Thymus (tissue), 14 donors: ENCODE measurements at places on chromosomes 11 and 22.

DNA sequence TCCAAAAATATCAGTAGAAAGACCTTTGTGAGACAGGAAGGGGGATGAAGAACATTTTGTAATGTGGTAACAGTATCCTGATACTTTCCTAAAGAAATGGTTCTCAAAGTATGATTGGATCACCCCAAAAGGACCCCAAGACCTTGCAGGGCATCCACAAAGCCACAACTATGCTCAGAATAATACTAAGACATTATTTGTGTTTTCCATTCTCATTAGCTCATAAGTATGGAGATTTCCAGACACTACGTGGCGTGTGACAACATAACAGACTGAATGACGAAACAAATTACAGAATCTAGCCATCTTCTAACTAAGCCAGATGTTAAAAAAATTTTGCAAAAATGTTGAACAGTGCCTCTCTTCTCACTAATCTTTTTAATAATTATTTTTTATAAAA, 24.9 kb downstream of the CHEK2 start:
- no peaks in the 10 kb centered on the region for H3K4me1 ChIP-seq
- no peaks in the 10 kb centered on the region for H3K27me3 ChIP-seq
- DNase-seq, result no peak
- H3K27ac ChIP-seq, result no peak overlapping the region

DNA sequence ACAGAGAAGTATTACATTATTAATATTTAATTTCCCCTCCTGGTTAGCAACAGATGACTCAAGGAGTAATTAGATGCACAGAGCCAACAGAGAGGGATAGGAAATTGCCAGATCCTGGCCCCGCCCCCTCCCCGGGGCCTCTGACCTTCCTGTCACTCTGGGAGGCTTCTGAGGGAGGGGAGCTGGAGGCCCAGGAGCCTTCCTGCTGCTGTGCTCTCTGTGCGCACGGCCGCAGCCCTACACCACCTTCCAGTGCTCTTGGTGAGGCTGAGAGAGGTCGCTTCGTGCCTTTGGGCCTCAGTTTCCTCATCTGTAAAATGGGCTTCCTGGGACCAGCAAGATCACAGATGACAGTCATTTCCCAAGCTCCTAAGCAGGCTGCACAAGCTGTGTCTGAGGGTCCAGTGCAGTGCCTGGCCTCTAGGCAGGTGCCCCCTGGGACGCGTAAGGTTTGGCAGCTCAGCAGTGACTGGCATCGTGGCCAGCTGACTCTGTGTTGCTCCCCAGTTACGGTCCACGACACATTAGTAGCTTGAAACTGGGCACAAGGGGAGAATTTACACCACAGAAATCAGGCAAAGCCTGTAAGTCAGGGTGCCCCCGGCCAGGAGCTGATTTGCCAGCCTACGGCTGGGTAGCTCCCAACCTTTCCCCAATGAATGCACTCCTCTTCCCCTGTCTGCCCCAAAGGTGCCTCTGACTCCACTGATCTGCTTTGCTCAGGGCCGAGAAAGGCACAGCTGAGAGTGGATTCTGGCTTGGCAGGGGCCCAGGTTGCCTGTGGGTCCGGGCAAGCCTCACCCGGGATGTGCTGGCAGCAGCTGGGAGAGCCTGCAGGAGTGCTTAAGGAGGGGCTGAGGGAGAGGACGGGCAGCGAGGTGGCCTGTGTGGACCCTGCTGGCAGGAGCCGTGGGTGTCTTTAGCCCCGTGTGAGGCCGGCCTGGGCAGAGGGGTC, 2.3 kb downstream of the ADORA2A start:
- H3K27me3 ChIP-seq, result no peaks in the 10 kb centered on the region
- H3K36me3 ChIP-seq, result peaks cover 20% of the 10 kb centered on the region
- peak overlapping the region; percentile 87 for H3K4me3 ChIP-seq
- H3K27ac ChIP-seq, result peak overlapping the region; percentile 86
- H3K4me1 ChIP-seq, result peaks cover 99% of the 10 kb centered on the region

GRCh38 chr22:19438298-19438697, 6.0 kb downstream of the MRPL40 start:
- H3K4me3 ChIP-seq, result no peak overlapping the region
- no peaks in the 10 kb centered on the region for H3K27me3 ChIP-seq
- H3K27ac ChIP-seq, result no peak overlapping the region
- no peak for DNase-seq
- peaks cover 35% of the 10 kb centered on the region for H3K36me3 ChIP-seq

DNA sequence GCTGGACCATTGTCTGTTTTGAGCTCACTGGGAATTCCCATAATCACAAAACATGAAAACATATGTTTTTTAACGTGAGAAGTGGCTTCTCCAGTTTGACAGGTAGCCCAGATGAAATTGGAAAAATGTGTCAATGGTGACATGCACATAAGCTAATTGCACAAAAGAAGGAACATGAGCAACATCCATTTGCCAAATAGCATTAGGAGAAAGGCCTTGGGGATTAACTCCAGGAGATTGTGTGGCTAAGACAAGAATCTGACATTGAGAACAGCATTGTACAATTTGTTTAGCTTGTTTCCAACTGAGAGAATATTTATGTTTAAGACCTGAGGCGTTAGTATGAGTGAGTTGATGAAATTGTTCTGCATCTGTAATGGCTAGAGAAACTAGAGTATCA, 147.0 kb upstream of the API5 start:
- no peaks in the 10 kb centered on the region for H3K27me3 ChIP-seq
- H3K4me3 ChIP-seq, result no peak overlapping the region
- no peak overlapping the region for H3K27ac ChIP-seq
- no peaks in the 10 kb centered on the region for H3K36me3 ChIP-seq

GRCh38 chr11:68153742-68154141, 32.6 kb upstream of the CHKA start:
- H3K4me3 ChIP-seq, result no peak overlapping the region
- H3K27ac ChIP-seq, result no peak overlapping the region
- H3K27me3 ChIP-seq, result no peaks in the 10 kb centered on the region
- peaks cover 8% of the 10 kb centered on the region for H3K36me3 ChIP-seq

GRCh38 chr11:99268886-99269285, 248.1 kb downstream of the CNTN5 start:
- H3K4me1 ChIP-seq, result no peaks in the 10 kb centered on the region
- H3K4me3 ChIP-seq, result no peak overlapping the region
- H3K27me3 ChIP-seq, result no peaks in the 10 kb centered on the region
- H3K36me3 ChIP-seq, result no peaks in the 10 kb centered on the region

- no peak for DNase-seq
- H3K36me3 ChIP-seq, result no peaks in the 10 kb centered on the region
- H3K4me1 ChIP-seq, result no peaks in the 10 kb centered on the region
- no peak overlapping the region for H3K27ac ChIP-seq
Measured at GRCh38 chr11:3191586-3192324, 26.6 kb upstream of the OSBPL5 start.

DNA sequence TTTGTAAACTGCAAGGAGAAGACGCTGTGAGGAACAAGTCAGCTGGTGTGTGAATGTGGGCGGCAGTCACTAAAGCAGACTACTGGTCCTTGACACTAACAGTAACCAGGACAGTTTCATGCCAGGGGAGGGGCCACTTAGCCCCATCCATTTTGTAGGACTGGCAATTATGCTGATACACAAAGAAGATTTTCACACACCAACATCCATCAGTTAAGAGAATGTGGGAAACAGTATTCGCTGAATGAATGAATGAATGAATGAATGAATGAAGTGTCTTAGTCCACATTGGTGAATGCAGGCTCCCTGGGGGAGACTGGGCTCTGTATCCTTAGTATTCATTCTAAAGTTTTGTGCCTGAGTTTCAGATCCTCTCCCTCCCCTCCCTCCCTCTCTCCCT, 590.4 kb downstream of the BRD1 start:
- no peaks in the 10 kb centered on the region for H3K36me3 ChIP-seq
- no peaks in the 10 kb centered on the region for H3K4me1 ChIP-seq
- H3K27me3 ChIP-seq, result no peaks in the 10 kb centered on the region
- H3K27ac ChIP-seq, result no peak overlapping the region

GRCh38 chr11:122937983-122938382, 43.7 kb downstream of the BSX start:
- DNase-seq, result no peak
- H3K36me3 ChIP-seq, result no peaks in the 10 kb centered on the region

- H3K4me3 ChIP-seq, result no peak overlapping the region
- H3K27me3 ChIP-seq, result no peaks in the 10 kb centered on the region
- DNase-seq, result no peak
- no peaks in the 10 kb centered on the region for H3K4me1 ChIP-seq
Measured at GRCh38 chr11:62217191-62217748, 8.8 kb downstream of the SCGB2A1 start.

- H3K36me3 ChIP-seq, result no peaks in the 10 kb centered on the region
- H3K27ac ChIP-seq, result no peak overlapping the region
- H3K27me3 ChIP-seq, result no peaks in the 10 kb centered on the region
- DNase-seq, result no peak
- H3K4me3 ChIP-seq, result no peak overlapping the region
Measured at GRCh38 chr11:34827228-34827627, 89.0 kb downstream of the APIP start.

GRCh38 chr11:65590240-65590738, 5.3 kb downstream of the KCNK7 start:
- H3K27ac ChIP-seq, result peak overlapping the region; percentile 3
- H3K36me3 ChIP-seq, result peaks cover 38% of the 10 kb centered on the region
- no peak overlapping the region for H3K4me3 ChIP-seq
- no peaks in the 10 kb centered on the region for H3K27me3 ChIP-seq

- no peak overlapping the region for H3K27ac ChIP-seq
- no peak overlapping the region for H3K4me3 ChIP-seq
- H3K27me3 ChIP-seq, result no peaks in the 10 kb centered on the region
- peaks cover 32% of the 10 kb centered on the region for H3K4me1 ChIP-seq
- H3K36me3 ChIP-seq, result no peaks in the 10 kb centered on the region
- DNase-seq, result no peak
Measured at GRCh38 chr11:75797792-75798191, 17.2 kb upstream of the UVRAG start.

- H3K27me3 ChIP-seq, result no peaks in the 10 kb centered on the region
- H3K4me1 ChIP-seq, result peaks cover 9% of the 10 kb centered on the region
- DNase-seq, result peak; percentile 86
- no peak overlapping the region for H3K4me3 ChIP-seq
- peak overlapping the region; percentile 82 for H3K27ac ChIP-seq
- no peaks in the 10 kb centered on the region for H3K36me3 ChIP-seq
Measured at GRCh38 chr11:14764579-14765527, 121.2 kb downstream of the PDE3B start.

DNA sequence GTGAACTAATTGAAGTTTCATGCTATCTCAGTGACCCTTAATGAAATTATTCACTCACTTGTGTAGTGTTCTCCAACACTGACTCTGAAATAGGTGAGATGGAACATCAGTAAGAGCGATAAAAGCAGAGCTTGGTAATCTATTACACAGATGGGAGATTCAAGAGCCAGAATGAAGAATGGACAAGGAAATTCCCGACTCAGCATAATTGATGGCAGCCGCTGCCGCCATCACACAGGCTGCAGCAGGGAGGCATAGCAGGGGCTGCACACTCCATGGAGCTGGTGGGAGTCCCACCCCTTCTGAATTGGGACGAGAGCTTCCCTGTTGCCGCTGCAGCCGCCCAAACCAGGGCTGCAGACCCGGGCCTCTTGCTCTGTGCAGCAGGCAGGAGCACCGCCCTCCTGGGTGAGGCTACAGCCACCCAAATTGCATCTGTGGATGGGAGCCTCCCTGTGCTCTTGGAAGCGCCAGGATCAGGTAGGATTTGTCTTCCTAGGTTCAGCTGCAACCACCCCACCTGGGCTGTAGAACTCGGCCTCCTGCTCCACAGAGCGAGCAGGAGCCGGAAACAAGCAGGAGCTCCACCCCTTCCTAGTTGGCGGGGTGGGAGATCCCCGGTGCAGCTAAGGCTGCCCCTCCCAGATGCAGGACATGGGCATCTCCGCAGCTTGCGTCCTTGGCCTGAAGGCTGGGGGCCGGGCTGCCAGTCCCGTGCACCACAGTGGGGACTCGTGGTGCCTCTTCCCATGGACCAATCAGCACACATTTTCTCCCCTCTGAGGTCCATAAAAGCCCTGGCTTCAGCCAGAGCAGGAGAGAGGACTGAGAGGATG, 535.1 kb upstream of the LUZP2 start:
- DNase-seq, result no peak
- no peak overlapping the region for H3K4me3 ChIP-seq

- peaks cover 26% of the 10 kb centered on the region for H3K36me3 ChIP-seq
- no peaks in the 10 kb centered on the region for H3K27me3 ChIP-seq
- peaks cover 4% of the 10 kb centered on the region for H3K4me1 ChIP-seq
- DNase-seq, result no peak
- H3K27ac ChIP-seq, result no peak overlapping the region
Measured at GRCh38 chr22:45689211-45689610, 17.6 kb downstream of the ATXN10 start.

DNA sequence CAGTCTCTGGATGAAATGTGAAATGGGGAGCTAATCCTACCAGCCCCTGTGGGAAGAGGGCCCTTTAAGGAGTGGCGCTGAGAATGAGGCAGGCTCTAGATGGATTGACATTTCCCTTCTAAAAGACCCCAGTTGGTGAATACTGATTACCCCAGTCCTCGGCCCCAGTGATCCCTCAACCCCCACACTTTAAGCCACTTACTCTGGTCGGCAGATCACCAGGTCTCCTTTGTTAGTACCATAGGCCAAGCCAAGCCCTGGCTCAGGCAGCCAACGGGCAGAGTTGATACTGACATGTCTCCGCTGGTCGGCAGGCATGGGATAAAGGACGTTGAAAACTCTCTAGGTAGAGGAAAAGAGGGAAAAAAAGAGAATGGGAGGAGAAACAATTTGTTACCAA, 26.1 kb upstream of the CHRM4 start:
- peaks cover 16% of the 10 kb centered on the region for H3K36me3 ChIP-seq
- no peaks in the 10 kb centered on the region for H3K27me3 ChIP-seq
- H3K4me1 ChIP-seq, result peaks cover 31% of the 10 kb centered on the region
- peak overlapping the region; percentile 62 for H3K27ac ChIP-seq

GRCh38 chr22:27431896-27432295, 369.7 kb downstream of the MN1 start:
- no peaks in the 10 kb centered on the region for H3K36me3 ChIP-seq
- no peaks in the 10 kb centered on the region for H3K27me3 ChIP-seq
- no peak overlapping the region for H3K27ac ChIP-seq
- H3K4me3 ChIP-seq, result no peak overlapping the region

DNA sequence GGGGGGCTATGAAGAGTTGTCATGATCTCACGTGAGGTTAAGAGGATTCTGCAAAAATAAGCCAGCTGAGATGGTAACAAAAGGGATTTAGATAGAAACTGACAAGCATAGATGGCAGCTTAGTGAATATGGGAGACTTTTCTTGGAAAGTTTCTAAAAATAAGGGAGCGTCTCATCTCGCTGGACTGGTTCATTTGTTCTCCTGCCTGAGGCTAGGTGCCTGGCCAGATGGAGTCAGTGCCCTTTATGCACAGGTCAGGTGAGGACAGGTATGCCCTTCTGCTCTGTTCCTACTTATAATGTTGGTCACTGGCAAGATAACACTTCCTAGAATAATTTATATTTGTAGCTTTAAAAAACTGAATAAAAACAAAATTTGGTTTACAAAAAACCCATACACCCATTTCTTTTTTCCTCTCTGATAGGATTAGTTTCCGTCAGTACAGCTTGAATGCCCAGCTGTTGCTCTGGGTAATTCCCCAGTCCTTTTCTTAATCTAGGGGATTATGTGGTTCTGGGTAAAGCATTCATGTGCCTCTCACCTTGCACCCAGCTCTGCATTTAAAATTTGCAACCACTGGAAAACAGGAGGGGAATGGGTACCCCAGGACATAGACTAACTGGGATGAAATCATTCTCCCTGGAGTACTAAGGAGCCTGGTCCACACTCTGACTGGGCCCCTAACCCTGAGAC, 90.0 kb downstream of the AMOTL1 start:
- no peak overlapping the region for H3K4me3 ChIP-seq
- H3K36me3 ChIP-seq, result peaks cover 18% of the 10 kb centered on the region
- no peak overlapping the region for H3K27ac ChIP-seq
- DNase-seq, result no peak
- H3K27me3 ChIP-seq, result no peaks in the 10 kb centered on the region
- no peaks in the 10 kb centered on the region for H3K4me1 ChIP-seq
